ENCODE measurements at places on chromosomes 5 and 9.

DNA sequence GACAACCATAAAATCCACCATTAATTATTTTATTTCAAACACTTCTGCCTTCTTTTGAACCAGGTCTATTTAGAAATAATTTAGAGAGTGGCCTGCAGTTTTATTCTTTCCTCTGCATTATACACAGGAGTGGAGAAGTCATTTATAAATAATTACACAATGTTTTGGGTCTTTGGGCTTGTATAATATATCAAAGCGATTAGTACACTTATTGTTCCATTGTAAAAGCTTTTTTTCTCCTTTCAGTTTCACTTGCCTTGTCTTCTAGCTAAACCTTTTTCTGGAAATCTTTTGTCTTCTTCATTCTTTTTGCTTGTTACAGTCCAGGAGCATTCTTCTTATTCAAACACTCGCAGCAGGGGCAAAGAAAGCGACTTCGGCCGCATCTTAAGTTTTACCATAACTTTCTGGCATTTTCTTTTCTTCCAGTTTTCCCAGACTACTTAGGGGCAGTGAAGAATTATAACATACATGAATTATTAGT, 7.3 kb upstream of the NEUROG1 start:
- no peak for DNase-seq

DNA sequence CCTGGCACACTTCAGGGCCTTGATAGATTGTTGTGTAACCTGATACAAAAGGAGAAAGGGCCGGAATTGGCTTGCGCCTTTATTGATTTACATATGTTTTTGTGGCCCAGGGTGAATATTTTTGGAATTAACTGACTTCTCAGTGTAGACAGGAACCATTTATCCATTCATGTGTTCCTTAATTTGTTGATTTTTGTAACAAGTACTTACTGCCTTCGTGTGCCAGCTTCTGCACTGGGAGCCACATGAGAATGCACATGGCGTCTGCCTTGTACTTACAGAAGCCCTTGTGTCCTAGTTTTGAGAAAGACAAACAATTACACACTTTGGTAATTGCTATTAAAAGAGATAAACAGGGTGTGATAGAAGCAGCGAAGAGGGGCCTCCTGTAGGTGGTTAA, 26.4 kb downstream of the EHMT1 start:
- DNase-seq: no peak

DNA sequence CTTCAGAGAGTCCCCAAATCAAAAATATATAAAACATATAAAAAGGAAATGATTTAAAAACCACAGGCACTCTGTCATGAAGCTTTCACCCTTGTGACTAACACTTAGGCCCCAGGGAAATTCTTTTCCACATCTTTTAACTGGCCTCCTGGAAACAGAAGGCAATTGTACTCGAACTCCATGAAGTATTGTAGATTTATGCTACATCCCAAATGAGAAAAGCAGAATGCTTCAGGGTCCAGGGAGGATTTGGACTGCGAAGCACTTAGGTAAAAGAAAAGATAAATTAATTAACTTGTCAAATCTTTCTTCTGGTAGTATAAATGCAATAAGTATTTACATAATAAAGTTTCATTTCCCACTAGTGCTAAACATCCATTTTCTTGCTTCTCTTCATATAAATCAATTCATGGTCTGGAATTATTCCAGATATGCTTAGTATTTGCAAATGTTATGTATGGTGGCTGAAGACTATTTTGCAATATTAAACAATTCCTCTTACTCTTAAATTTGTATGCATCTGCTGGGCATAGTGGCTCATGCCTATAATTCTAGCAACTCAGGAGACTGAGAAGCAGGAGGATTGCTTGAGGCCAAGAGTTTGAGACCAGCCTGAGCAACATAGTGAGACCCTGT, 64.9 kb upstream of the ELL2 start:
- no peak for DNase-seq

DNA sequence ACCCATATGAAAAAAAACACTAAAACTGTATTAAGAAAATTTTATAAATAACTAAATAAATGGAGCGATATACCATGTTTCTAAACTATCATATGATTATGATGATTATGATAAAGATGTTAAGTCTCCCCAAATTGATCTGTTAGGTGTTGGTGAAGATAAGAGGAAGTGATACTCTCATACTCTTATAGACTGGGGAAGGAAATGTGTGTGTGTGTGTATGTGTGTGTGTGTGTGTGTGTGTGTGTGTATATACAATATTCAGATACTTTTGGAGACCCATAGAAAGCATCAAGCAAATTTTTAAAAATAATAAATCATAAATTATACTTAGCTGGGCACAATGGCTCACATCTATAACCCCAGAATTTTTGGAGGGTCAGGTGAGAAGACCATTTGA, 62.9 kb downstream of the TMEM232 start:
- DNase-seq: no peak

DNA sequence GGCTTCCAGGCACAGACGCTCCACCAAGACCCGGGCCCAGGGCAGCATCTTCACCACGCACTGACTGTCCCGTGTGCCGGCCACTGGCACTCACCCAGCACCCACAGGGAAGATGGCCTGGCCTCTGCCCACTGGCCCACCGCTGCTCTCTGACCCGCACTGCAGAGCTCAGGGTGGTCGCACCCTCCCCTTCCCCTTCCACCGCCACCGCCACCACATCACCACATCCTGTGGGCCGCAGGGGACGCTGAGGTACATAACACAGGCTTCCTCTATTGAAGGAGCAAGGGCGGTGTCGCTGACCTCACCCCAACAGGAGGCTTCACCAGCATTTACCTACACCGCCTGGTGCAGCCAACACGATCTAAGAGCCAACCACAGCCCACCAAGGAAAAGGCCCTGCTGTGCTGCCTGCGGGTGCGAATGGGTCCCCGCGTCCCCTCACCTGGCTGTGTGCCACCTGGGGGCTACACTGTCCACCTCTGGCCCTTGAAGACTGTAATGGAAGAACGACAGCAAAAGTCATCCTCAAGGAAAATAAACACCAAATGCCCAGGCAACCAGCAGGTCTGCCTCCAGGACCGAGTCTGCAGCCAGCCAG, 101.8 kb downstream of the CAMSAP1 start:
- DNase-seq: no peak

DNA sequence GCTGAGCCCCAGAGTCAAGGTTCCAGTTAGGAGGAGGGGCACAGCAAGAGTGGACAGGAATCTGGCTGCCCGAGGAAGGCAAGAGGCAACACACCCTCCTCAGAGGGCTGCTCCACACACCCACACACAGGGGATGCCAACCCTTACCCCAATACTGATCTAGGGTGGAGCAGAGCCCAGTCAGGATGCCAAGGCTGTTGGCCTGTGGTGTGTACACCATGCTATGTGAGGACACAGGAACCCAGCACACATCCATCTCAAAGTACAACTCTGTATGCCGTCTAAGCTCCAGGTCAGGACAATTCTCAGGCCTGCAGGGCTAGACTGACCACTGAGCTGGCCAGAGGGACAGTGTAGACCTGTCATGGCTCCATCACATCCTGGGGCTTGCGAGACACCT, 2.6 kb downstream of the SEPTIN8 start:
- no peak for DNase-seq

DNA sequence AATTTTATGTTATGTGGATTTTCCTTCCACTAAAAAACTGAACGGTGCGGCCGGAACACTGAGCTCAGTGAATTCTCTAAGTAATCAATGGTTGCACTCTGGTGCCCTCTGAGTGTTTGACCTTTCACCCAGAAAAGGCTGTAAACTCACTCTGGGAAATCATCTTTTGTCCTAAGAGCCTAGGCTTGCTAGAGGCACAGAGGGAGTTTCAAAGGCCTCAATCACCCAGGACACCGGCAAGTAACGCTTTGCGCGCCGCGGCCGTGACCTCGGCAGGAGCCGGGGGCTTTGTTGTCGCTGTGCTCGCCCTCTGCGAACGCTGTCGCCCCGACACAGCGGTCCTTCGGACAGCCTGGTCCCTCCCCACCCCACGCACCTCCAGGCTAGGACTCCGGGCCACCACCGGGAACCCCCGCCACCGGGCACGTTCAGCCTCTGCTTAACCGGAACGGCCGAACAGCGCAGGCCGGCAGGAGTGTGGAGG, 703 bp downstream of the ISCA1 start:
- no peak for DNase-seq

DNA sequence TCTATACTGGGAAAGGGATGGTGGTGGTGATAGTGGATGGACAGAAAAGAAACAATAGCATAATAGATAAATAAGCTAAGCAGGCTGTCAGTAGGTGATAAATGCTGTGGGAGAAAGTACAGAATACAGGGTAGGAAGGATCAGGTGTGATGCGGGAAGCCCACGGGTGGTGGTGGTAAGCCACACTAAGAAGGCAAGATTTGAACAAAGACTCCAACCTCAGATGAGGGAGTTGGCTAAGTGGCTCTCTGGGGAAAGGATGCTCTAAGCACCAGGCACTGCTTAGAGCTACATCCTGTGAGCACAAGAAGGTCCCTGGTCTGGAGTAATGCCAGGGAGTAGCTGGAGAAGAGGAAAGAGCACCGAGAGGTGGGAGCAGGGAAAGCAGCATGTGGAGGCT, 151.6 kb upstream of the KLF9 start:
- DNase-seq: no peak

- DNase-seq: no peak
These were observed 19.6 kb downstream of the SH2D3C start for GRCh38 chr9:127758843-127759242.

- DNase-seq: peak; percentile 92
These were observed 78.3 kb downstream of the COL27A1 start for GRCh38 chr9:114233491-114234185.

DNA sequence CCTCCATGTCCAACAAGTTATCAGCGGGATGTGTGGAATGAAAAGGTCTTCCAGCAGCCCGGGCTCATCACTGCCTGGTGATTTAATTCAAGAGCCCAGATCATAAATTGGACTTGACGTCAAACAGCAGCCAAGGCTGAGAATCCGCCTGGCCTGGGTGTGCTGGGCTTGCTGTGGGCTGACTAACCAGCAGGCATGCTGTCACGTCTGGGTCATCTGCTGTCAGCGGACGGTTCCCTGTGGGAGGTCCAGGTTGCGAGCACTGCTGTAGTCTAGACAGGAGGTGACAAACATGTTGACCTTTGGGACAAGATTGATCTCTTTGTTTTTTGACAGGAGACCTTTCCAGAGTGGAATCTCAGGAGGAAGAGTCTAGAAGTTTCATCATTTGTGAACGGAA, 289.7 kb downstream of the OSTF1 start:
- DNase-seq: peak; percentile 34

DNA sequence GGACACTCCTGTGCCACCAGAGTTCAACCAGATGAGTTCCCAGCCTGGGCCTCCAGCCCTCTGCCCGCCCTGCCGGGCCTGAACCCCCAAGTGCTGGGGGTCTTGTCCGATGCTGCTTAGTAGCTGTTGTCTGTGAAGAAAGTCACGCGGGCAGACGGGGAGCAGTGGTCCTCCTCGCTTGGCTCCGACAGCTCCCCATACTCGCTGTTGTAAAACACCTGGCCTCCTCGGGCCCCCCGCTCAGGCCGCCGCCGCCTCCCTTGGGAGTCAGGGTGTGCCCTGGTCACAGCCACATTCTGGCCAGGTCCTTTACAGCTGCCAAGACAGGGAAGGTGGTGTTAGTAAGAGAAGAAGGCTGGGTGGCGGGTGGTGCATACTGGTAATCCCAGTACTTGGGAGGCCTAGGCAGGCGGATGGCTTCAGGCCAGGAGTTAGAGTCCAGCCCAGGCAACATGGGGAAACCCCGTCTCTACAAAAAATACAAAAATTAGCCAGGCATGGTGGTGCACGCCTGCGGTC, 11.8 kb upstream of the SCGB3A1 start:
- DNase-seq: peak; percentile 22

- DNase-seq: peak; percentile 53
These were observed 42.9 kb upstream of the HAND1 start for GRCh38 chr5:154520861-154521453.
